H1 (cell line): ENCODE measurements at places on chromosomes 16 and 17. TPM values are rescaled to one million over a fixed set of nuclear protein-coding genes. Genes with fewer than 3 reads are reported as not detected.

- peaks cover 35% of the 10 kb centered on the region for H3K36me3 ChIP-seq
- no peak overlapping the region for H3K27ac ChIP-seq
- peaks cover 3% of the 10 kb centered on the region for H3K4me1 ChIP-seq
- no peak overlapping the region for H3K4me3 ChIP-seq
- DNase-seq, result no peak
- H3K27me3 ChIP-seq, result no peaks in the 10 kb centered on the region
Measured at GRCh38 chr17:82564241-82564640, 44.7 kb downstream of the FOXK2 start.

DNA sequence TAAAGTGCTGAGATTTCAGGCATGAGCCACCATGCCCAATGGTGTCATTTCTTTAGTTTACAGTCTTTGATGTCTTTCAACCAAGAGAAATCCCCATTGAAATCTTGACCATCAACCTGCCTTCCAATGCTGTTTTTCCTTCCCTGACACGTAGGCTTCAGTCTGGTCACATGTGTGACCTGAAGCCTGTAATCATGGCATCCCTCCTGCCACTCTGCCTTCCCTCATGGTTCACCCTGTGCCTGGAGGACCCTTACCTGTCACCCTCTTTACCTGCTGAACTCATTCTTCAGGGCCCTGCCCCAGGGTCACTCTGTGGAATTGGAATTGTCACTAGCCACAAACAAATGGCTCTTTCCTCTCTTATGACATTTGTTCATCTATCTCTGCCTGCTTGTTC, 18.1 kb upstream of the ARHGAP23 start:
- H3K4me1 ChIP-seq, result peaks cover 4% of the 10 kb centered on the region
- H3K4me3 ChIP-seq, result no peak overlapping the region
- no peak overlapping the region for H3K27ac ChIP-seq
- H3K27me3 ChIP-seq, result no peaks in the 10 kb centered on the region
- no peak for DNase-seq
- H3K36me3 ChIP-seq, result no peaks in the 10 kb centered on the region

DNA sequence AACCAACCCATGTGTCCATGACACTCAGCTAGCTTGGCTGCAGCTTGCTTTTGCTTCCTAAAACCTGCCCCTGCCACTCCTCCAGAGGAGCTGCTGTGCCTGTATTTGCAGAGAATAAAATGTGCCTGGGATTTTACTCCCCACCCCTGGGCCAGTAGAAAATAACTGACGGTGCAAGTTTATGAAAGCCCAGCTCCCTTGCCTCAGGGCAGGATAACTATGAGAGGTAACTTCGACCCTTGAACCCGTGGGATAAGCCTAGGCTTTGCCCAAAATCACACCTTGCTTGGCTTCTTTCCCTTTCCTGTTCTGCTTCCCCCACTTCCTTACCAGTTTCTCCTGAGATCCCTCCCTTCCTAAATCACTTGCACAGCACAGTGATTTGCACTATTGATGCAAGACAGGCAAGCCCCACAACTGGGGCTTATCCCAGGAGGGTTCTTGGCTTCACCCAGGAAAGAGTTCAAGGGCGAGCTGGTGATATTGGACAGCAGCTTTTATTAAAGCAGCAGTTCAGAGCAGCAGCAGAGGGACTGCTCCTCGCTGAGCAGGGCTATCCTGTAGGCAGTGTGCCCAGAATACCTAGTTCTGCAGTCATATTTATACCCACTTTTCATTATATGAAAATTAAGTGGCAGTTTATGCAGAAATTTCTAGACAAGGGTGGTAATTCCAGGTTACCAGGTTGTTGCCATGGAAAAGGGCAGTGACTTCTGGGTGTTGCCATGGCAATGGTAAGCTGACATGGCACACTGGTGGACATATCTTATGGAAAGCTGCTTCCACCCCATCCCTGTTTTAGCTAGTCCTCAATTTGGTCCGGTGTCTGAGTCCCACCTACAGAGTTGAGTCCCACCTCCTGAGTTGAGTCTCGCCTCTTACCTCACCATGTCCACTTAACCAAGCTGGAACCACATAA, 6.3 kb upstream of the ERCC4 start:
- no peaks in the 10 kb centered on the region for H3K27me3 ChIP-seq
- H3K4me3 ChIP-seq, result no peak overlapping the region
- no peak for DNase-seq

- no peaks in the 10 kb centered on the region for H3K4me1 ChIP-seq
- H3K36me3 ChIP-seq, result no peaks in the 10 kb centered on the region
- no peaks in the 10 kb centered on the region for H3K27me3 ChIP-seq
- no peak overlapping the region for H3K27ac ChIP-seq
Measured at GRCh38 chr16:54303613-54304012, 17.0 kb upstream of the IRX3 start.

- H3K27me3 ChIP-seq, result no peaks in the 10 kb centered on the region
- H3K36me3 ChIP-seq, result no peaks in the 10 kb centered on the region
- no peaks in the 10 kb centered on the region for H3K4me1 ChIP-seq
- DNase-seq, result no peak
- H3K4me3 ChIP-seq, result no peak overlapping the region
- no peak overlapping the region for H3K27ac ChIP-seq
Measured at GRCh38 chr17:10224582-10225195, 26.3 kb upstream of the GAS7 start.

DNA sequence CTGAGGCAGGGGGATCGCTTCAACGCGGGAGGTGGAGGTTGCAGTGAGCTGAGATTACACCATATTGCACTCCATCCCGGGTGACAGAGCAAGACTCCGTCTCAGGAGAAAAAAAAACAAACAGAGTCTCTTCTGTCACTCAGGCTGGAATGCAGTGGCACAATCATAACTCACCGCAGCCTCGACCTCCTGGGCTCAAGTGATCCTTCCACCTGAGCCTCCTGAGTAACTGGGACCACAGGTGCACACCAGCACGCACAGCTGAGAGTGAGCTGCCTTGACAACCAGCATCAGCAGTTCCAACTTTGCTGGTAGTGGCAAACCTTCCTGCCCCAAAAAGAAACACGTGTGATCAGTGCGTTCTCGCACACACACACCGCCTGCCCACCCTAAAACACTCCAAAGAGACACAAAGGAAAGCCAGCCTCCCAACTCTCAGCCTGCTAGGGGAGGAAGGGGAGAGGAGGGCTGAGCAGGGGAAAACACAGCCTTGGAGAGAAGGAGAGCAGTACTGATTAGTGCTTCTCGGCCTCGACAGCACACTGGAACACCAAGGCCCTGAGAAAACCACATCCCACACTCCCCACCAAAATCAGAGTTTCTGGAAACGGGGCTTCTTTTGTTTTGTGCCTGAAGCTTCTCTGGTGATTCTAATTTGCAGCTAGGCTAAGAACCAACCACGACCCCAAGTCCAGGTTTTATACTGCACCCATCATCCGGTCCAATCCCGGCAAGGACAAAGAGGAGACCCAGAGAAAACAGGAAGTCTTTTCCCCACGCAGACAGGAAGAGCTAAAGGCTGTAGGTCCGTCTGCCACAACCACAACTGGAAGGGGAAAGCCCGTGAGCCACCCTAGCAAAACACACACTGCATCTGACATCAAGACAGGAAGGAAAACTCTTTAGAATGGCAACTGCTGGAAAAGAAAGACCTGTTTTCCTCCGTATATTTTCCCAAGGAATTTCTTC, 28.8 kb downstream of the ZCCHC14 start:
- H3K36me3 ChIP-seq, result no peaks in the 10 kb centered on the region
- H3K27me3 ChIP-seq, result no peaks in the 10 kb centered on the region
- no peak overlapping the region for H3K4me3 ChIP-seq
- H3K27ac ChIP-seq, result no peak overlapping the region

DNA sequence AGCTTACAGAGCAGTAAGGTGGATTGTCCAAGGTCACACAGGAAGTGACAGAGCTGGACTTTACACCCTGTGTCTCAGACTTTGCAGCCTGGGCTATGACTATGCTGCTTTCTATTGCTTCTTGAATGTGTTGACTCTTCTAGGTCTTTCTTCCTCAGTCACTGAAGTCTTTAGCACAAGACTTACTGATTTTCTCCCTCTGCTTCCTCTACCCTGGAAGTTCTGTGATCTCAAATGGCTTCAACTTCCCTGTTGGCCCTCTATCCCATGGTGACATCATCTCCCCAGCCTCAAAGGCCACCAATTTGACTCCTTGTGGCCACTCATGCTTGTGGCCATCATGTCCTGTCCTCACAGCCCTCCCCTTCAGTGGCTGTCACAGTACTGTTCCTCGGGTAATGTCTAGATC, 181.3 kb downstream of the HS3ST3A1 start:
- H3K27ac ChIP-seq, result no peak overlapping the region
- H3K36me3 ChIP-seq, result no peaks in the 10 kb centered on the region
- peaks cover 1% of the 10 kb centered on the region for H3K27me3 ChIP-seq
- H3K4me1 ChIP-seq, result no peaks in the 10 kb centered on the region

- no peak overlapping the region for H3K4me3 ChIP-seq
- H3K27me3 ChIP-seq, result peaks cover 4% of the 10 kb centered on the region
- H3K36me3 ChIP-seq, result no peaks in the 10 kb centered on the region
- peaks cover 7% of the 10 kb centered on the region; the same call in 1 of the 2 replicates for H3K4me1 ChIP-seq
- no peak overlapping the region for H3K27ac ChIP-seq
Measured at GRCh38 chr16:19108409-19109287, 5.1 kb upstream of the ITPRIPL2 start.

DNA sequence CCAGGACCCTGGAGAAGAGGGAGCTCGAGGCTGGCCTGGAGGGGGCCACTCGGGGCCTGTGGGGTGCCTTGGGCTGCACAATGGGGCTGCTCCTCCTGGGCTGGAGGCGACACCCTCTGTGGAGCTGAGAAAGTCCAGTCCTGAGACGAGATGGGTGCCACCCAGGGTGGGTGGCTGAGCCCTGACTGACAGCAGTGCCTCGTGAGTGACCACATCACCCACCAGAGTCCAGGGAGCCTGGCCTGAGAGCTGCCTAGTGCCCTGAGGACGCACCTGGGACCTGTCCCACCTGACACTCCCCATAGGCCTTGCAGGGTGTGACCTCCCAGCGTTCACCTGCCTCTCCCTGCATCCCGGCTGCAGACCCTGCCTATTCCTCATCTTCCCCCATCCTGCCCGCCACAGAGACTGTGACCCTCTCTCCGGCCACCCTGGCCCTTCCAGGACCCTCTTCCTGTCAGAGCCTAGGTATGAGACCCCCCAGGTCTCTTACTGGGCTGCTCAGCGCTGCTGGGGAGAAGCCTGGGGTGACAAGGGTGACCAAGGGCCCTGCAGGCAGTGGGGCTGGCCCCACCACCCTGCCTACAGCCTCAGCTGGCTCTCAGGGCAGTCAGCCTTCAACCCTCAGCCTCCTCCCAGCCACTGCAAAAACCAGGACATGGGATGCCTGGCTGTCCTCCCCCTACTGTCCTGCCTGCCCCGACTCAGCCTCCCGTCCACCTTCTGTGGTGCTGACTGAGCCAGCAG, 41.2 kb downstream of the TNFRSF13B start:
- H3K4me3 ChIP-seq, result no peak overlapping the region
- no peaks in the 10 kb centered on the region for H3K36me3 ChIP-seq
- H3K27ac ChIP-seq, result no peak overlapping the region
- DNase-seq, result no peak
- no peaks in the 10 kb centered on the region for H3K27me3 ChIP-seq

Gene GNAO1
- 6.7 and 10.8 TPM in 2 replicates for polyA plus RNA-seq

Gene SEPTIN12
- 0.08 and 0.24 TPM in 2 replicates for polyA plus RNA-seq

Gene KCNJ18
- polyA plus RNA-seq, result not detected in 2 replicates

Gene DNAH9
- 0.19 and 0.21 TPM in 2 replicates for polyA plus RNA-seq

GRCh38 chr16:66898933-66899309, 18.6 kb downstream of the PDP2 start:
- no peak overlapping the region for H3K4me3 ChIP-seq
- no peaks in the 10 kb centered on the region for H3K36me3 ChIP-seq
- H3K27me3 ChIP-seq, result no peaks in the 10 kb centered on the region; the same call in 1 of the 2 replicates
- H3K4me1 ChIP-seq, result no peaks in the 10 kb centered on the region

DNA sequence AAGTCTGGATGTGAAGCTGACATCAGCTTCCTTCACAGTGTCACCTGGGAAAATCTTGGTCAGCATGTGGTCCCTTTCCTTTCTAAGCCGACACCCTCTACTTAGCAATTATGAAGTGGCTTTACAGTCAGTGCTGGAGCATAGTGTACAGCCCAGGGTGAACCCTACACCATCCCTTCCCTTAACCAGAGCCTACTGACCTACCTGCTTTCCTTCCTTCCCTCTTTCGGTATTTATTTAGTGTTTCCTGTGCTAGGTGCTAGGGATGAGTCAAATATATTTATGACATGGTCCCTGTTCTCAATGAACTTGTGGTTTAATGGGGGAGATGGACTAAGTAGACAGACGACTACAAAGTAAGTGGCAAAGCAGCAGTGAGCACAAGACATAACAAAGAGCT, 77.5 kb downstream of the CDK5R1 start:
- H3K27me3 ChIP-seq, result no peaks in the 10 kb centered on the region

- no peak for DNase-seq
- no peak overlapping the region for H3K4me3 ChIP-seq
- no peak overlapping the region for H3K27ac ChIP-seq
- no peaks in the 10 kb centered on the region for H3K4me1 ChIP-seq
- no peaks in the 10 kb centered on the region for H3K36me3 ChIP-seq
- no peaks in the 10 kb centered on the region for H3K27me3 ChIP-seq
Measured at GRCh38 chr17:20149251-20149650, 140.1 kb downstream of the SPECC1 start.

DNA sequence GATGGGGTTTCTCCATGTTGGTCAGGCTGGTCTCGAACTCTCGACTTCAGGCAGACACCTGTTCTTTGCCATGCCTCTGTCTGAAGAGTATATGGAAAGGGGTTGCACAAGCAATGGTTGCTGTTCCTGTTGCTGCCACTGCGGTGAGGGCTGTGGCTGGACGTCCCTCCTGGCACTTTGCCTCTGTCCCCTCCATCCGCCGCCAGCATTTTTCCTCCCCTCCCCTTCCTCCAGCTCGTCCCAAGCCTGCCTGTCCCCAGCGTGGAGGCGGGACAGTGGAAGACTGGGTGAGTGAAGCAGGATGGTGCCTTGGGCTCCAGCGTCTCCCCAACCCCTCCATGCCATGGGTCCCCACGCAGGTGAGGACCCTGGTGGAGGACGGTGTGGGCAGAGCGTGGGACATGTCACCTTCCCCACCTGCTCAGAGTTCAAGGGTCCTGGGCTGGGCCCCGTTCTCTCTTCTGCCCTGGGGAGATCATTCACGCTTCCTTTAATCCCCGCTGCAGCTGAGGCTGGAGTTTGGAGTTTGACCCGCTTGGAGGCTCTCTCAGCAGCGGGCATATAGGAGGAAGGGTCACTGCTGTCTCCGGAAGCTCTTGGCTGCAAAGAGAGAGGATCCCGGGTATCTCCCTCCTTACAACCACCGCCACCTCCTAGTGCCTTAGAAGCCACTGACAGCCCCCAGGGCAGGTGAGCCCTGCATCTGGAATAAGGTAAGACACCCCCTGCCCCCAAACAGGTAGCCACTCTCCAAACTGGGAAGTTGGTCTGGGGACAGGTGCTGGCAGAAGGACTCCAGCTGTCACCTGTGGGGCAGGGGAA, at the start of gene SLC5A11:
TSS of gene SLC5A11 (plus strand) at position 238 of the 822 bp plus-strand sequence. CDS start 12,681 bp downstream, outside the sequence.
- no peak for DNase-seq
- H3K27ac ChIP-seq, result no peak within 1 kb of the TSS
- no peaks in the 10 kb centered on the region for H3K4me1 ChIP-seq
- H3K36me3 ChIP-seq, result no peaks in the 10 kb centered on the region

Gene MFAP4
- 3.1 and 8.1 TPM in 2 replicates for polyA plus RNA-seq
